ENCODE measurements at places on chromosomes 6 and 20.

DNA sequence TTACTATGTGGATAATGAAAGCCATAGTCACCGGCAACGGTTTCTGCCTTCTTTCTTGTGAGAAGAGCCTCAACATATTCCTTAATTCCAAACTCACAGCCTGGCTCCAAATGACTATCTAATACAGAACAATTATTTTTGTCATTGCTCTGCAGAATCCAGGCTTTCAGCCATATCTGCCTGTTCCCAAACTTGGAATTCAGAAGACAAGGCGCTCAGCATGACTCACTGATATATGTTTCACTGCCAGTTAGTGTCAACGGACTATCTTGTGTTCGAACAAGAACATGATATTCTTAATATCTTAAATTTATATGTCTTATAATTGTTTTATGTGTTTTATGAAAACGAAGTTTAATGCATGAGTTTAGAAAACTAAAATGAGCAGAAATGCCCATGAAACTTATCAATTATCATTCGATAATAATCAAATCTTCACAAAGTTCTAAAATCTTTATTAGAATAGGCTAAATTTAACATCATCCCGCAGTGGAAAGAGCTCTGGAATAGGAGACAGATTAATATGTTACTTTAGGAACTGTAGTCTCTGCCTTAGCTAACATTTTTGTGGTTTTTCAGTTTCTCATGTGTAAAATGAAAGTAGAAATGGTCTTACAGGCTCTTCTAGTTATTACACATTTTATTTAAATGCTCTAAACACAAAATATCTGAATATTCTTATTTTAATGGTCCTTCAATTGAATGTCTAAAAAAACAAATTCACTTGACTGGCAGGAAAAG lies 669.3 kb upstream of the GJE1 start:
- DNase-seq = no peak

- DNase-seq = no peak
Observed at GRCh38 chr6:51472745-51473487, 614.5 kb downstream of the PKHD1 start.

DNA sequence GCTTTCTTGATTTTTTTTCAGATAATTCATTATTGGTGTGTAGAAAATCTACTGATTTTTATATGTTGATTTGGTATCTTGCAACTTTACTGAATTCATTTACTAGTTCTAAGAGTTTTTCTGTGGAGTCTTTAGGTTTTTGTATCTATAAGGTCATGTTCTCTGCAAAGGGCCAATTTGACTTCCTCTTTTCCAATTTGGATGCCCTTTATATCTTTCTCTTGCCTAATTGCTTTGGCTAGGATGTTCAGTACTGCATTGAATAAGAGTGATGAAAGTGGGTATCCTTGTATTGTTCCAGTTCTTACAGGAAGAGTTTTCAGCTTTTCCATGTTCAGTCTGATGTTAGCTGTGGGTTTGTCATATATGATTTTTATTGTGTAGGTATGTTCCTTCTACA lies 14.4 kb upstream of the NKX2-4 start:
- DNase-seq = no peak

GRCh38 chr20:37643400-37643799 lies 50.4 kb upstream of the CTNNBL1 start:
- DNase-seq = no peak

DNA sequence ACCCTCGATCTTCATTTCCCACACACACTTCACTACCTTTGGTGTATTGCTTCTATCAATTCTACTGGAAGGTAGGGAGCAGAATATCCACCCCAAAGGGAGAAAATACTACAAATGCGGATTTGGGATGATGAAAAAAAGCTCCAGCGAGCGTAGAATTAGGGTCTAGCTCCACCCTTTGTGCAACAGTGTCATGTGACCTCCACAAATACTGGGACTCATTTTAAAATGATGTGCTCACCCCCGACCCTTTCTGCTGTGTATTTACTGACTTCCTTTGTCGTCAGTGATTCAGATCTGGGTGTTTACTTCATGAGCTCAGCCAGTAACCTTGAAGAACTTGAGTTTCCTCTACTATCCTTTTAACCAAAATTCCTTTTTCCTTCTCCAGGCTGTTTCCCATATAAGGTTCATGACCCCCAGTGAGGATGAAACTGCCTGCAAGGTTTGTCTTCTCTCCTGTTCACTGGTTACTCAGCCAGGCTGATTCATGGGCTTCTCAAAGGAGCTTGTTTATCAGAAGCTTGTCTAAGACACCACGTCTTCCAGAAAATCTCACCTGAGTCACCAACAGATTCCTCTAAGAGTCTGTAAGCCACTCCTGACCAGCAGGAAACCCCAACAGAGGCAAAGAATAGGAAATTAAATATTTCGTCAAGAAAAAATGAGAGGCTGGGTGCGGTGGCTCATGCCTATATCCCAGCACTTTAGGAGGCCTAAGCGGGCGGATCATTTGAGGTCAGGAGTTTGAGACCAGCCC lies 39.6 kb upstream of the PAX1 start:
- no peak for DNase-seq

DNA sequence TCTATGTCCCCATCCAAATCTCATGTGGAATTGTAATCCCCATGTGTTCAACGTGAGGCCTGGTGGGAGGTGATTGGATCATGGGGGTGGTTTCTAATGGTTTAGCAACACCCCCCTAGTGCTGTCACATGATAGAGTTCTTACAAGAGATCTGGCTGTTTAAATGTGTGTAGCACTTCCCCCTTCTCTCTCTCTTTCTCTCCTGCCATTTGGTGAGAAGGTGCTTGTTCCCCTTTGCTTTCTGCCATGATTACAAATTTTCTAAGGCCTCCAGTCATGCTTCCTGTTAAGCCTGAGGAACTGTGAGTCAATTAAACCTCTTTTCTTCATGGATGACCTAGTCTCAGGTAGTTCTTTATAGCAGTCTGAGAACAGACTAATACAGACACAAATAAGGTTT lies 165.4 kb downstream of the OGFRL1 start:
- DNase-seq = no peak

- DNase-seq = no peak
Observed at GRCh38 chr20:36971103-36971502, 19.6 kb upstream of the SAMHD1 start.

DNA sequence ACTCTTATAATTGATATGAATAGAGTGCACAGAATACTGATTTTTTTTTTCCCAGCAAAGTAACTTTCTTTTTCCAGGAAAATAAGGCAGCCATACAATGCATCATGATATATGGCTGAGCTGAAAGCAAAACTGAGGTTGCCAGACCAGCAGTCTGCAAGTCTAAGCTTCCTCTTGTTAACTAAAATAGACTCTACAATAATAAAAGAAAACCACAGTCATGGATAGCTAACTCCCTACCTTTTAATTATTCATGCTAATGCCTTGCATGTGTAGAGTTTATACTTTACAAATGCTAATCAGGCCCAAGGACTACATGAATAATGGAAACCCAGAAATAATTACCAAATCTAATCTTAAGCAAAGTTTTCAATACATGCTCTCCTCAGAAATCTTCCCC lies 47.4 kb downstream of the MAP7 start:
- no peak for DNase-seq

DNA sequence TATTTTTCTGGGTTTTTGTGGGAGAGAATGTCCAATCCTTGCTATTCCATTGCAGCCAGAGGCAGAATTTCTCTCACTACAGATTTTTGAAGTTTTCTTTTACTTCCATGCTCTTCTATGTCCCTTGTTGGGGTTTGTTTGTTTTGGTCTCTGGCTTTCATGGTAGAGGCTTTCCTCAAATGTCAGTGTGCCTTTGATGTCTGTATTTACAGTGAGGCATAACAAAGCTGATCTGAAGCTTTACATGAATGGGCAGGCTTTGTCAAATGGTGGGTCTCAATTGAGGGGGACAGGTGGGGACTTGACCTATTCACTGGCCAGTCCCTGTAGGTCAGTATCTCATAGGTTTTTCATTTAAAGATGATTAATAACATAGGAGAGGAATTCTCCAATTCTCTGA lies 8.6 kb upstream of the CARMIL1 start:
- no peak for DNase-seq
